ENCODE measurements at places on chromosomes 4 and X.

GRCh38 chr4:72767618-72768302 is 198.7 kb upstream of the ADAMTS3 start:
- no peak for DNase-seq

DNA sequence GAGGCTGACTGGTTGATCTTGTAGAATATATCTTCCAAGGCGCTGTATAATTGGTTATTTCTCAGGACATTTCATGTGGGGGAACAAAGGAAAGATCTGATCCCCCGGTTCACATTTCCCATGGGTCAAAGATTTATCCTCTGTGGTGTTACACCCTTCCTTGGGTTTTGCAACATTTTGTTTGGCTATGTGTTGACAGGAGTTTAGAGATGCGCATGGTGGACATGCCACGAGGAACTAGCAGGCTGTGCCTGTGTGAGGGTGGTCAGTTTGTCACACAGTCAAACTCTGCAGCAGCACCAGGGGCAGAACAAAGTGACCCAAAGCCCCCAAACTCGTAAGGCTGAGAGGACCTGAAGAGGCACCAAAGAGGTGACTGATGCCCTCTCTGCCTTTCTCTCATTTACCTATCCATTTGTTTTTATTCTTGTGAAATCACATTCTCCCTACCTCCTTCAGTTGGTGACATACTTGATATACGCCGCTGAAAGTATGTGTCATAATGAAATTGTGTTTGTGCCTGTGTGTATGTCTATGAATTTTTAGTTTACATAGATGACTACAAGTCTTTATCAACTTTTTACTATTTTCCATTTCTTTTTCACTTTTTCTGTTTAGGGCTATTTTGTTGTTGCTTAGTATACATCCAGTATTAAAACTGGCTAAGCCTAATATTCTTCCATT is 164.7 kb downstream of the SPCS3 start:
- DNase-seq: no peak

- no peak for DNase-seq
Measured at GRCh38 chr4:180296036-180296599, 1947.1 kb upstream of the TENM3 start.

DNA sequence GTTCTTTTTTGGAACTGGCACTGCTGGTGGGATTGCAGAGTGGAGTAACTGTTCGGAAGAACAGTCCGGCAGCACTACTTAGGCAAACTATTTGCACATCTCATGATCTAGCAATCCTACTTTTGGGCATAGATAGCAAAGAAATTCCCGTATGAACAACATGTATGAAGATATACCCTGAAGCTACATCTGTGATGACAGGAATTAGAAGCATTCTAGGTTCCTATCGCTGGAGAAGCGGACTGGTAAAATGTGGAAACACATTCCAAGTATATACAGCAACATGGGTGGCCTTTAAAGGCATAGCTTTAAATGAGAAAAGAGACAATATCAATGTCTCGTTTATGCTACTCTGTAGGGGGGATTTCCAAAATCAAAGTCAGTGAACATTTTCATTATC is 3.1 kb downstream of the DCAF16 start:
- DNase-seq: no peak

DNA sequence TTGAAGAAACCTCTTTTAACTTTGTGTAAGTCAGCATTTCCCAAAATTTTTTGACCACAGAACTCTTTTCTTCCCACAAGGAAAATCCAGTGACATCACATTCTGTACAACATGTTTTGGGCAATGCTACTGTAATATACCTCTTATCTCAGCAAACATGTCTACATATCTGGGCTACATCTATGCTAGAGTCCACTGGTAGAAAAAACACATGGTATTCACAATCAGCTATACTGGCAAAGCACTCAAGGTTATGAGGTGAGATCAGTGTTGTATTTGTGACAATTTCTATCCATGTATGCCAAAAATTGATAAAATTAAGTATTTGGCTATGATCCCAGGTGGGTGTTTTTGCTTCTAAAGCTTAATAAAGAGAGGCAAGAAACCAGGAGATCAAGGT is 98.0 kb downstream of the ATP11C start:
- no peak for DNase-seq

GRCh38 chr4:129326571-129327460 is 230.9 kb downstream of the C4orf33 start:
- no peak for DNase-seq

DNA sequence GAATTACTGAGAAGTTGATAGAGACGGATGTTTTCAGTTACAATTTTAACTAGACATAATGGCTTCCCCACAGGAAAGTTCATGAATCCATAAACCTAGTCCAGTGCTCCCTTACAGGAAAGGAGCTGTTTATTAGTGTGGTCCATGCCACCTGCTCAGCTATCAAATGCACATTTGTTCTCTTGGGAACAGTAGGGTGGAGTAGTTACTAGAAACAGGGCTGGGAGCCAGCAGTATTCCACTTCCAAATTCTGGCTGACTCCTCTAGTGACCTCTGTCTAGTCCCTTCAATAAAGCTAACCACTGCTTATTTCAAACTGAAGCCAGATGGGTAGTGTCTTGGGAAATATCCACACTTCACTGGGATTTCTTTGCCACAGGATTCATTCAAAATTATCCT is 88.4 kb upstream of the TLL1 start:
- no peak for DNase-seq

GRCh38 chrX:50471390-50471789 is 765 bp upstream of the DGKK start:
- DNase-seq: no peak

DNA sequence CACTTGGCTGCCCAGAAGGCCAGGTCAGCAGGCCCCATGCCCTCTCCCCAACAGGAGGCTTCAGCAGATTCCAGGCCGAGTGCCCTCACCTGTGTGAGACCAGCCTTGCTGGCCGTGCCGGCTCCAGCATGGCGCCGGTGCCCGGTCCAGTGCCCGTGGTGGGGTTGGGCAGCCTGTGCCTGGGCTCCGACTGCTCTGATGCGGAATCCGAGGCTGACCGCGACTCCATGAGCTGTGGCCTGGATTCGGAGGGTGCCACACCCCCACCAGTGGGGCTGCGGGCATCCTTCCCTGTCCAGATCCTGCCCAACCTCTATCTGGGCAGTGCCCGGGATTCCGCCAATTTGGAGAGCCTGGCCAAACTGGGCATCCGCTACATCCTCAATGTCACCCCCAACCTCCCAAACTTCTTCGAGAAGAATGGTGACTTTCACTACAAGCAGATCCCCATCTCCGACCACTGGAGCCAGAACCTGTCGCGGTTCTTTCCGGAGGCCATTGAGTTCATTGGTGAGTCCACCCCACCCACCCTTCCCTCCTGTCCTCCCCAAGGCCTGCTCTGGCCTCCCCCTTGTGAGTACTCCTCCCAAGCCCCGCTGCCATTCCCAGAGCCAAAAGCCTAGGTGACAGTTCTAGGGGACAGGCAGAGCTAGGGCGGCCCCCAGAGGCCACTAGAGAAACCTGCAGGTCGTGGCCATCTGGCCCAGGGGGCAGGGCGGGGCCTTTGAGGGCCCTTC is 2.3 kb downstream of the DUSP9 start:
- no peak for DNase-seq

DNA sequence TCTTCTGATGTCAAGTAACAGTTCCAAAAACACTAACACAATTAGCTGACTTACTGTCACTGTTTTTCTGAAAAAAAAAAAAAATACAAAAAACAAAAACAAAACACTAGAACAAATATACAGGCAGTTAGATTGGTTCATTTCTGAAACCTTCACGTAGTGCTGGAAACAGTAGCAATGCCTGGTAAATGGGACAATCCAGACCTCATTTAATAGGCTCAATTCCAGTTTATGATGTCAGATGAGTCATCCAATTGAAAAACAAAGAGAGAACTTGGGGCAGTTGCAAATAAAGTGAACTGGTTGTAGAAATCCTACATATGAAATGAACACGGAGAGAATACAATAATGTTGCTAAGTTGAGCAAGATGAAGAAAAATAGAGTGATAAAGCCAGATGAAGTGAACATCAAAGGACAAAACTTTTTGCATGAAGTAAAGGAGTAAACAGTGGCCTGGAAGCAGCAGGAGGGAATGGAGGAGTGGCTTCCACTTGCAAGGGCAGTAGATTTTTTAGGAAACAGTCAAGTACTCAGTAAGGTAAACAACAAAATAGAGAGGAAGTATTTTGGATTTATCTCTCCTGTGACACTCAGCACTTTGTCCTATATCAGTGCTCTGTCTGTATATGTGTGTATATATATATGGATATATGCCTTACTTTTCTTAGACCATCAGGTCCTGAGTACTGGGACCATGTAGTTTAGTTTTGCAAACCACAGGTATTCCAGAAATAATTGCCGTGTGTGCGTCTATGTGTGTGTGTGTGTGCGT is 39.3 kb upstream of the MAGEA10 start:
- no peak for DNase-seq

DNA sequence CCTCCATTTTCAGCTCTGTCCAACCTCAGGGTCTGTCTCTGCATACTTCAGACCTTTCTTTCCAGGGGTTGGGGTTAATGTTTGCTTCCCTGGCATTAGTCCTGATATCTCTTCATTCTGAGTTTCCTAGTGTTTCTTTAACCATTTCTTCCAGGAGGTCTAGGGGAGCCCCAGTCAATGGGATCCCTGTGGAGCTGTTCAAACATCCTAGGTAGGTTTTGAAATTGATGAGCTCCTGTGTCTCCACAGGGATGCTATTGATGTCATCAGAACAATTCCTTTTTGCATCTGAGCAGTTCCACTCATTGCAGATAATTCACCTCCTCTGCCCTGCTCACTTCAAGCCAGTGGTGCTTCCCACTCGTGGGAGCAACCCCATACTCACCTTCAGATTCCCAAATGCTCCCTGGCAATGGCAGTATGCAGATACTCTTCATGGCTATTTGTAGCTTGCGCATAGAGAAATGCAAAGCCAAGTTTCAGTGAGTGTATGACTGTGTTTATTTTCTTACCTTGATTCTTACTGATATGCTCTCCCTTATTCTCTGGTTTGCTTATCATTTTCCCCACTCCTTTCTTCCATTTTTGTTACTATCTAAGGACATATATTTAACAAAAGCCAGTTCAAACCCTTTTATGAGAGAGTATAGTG is 33.7 kb upstream of the LIMCH1 start:
- no peak for DNase-seq

- no peak for DNase-seq
Measured at GRCh38 chr4:124526769-124527168, 185.8 kb downstream of the ANKRD50 start.

GRCh38 chr4:36251983-36252382 is 7.7 kb upstream of the ARAP2 start:
- DNase-seq: no peak

DNA sequence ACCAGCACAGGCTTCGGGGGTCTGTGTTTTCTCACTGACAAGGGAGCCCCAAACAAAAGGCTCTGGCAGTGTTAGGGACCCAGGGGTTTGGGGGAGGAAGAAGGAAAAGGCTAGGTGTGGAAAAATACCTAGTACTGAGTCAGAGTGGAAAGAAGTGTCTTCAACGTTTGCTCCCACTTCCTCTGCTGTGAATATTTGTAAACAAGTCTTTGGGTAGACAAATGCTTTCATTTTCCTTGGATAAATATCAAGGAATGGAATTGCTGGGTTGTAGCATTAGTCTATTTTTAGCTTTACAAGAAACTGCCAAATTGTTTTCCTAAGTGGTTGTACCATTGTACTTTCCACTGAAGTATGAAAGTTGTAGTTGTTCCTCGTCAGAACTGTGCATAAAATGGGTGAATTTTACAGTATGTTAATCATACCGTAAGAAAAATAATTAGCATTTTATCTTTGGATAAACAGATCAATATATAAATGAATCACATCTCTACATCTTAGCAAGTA is 17.4 kb downstream of the COL4A5 start:
- DNase-seq: no peak

- DNase-seq: no peak
Measured at GRCh38 chr4:159370286-159370685, 267.4 kb downstream of the RAPGEF2 start.

DNA sequence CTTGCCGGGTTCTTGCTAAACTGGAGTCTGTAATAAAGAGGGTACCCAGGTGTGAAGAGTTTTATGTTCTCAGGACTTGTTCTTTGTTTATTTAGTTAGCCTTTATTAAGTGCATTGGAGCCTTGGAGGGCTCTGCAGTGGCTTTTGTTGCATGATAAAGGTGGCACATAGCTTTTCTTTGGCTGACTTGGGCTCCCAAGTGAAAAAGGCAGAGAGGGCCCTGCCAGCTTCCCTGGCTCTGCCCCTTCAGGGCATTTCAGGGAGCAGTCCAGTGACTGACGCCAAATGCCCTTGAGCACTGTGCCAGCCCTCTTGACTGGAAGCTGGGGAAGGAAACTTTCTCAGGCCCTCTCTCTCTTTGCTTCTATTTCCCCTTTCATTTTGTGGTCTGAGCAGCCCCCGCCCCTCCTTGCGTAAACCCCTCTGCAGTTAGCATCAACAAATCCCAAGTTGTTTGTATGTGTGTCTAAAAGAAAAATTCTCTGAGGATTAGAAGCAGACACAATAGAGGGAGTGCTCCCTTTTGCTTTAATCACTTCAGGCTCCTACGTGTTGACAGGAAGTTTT is 152.2 kb downstream of the NHS start:
- no peak for DNase-seq

- no peak for DNase-seq
Measured at GRCh38 chr4:41385481-41385880, 128.8 kb downstream of the UCHL1 start.

DNA sequence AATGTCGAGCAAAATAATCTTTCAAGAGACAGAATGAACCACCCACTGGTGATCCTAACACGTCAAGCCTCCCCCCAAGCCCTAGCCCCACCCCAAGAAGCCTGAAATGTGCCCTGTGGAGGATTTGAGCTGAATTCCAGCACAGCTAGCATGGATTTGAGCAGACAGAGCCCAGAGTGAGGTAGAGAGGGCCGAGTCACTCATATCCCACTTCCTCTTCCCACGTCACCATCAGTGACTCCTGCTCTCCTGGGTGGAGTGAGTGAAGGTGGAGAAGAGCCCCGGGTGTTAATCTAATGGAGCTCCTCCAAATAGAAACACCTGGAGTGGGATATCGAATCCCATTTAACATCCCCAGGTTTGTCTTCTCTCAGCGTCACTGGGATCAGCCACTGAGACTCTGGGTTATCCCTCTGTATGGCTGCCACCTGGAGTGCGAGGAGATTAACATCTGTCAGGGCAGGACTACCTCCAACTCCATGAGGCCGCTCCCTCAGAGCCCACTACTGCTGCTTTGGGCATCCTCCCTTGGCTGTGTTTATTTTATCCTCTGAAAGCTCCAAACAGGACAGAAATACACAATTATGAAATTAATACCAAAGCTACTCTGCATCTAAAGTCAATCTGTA is 136.6 kb downstream of the NWD2 start:
- no peak for DNase-seq

GRCh38 chr4:163697121-163697520 is 202.6 kb downstream of the TMA16 start:
- DNase-seq: no peak

- no peak for DNase-seq
Measured at GRCh38 chrX:48703228-48703627, 6.7 kb downstream of the SUV39H1 start.

DNA sequence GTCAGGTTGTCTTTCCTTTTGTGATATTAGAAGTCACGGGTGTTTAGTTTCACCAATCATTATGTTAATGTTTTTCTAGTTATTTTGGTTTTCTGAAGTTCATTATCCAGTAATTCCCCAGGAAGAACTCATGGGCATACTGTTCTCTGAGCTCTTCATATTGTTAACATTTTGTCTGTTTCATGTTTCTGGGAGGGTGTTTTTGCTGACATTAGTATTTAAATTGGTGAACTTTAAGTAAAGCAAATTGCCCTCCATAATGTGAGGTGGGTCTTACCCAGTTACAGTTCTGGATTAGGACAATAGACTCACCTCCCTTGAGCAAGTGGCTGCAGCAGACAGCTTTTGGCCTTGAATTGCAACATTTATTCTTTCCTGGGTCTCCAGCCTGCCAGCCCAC is 163.4 kb downstream of the GPAT3 start:
- no peak for DNase-seq
